ENCODE measurements at places on chromosomes 7 and 10.

DNA sequence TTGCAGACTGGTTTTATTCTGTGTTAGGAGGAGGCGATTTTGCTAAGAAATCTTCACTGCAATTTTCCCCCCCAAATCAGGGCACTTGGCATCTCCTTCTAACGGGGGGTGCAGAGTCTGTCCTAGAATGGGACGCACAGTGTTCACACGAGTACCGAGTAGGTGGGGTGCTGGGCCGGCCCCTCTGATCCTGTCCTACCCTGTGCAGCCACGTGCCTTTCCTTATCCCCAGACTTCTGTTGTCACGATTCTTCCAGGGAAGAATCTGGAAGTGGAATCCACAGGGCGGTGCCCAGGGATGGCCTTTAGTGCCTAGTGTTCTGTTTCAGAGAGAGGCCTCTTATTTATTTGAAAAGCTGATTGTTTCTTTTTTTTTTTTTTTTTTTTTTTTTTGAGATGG lies 16.4 kb downstream of the CUX1 start:
- DNase-seq, result no peak

- no peak for DNase-seq
Observed at GRCh38 chr7:81233208-81233940, 314.5 kb upstream of the SEMA3C start.

DNA sequence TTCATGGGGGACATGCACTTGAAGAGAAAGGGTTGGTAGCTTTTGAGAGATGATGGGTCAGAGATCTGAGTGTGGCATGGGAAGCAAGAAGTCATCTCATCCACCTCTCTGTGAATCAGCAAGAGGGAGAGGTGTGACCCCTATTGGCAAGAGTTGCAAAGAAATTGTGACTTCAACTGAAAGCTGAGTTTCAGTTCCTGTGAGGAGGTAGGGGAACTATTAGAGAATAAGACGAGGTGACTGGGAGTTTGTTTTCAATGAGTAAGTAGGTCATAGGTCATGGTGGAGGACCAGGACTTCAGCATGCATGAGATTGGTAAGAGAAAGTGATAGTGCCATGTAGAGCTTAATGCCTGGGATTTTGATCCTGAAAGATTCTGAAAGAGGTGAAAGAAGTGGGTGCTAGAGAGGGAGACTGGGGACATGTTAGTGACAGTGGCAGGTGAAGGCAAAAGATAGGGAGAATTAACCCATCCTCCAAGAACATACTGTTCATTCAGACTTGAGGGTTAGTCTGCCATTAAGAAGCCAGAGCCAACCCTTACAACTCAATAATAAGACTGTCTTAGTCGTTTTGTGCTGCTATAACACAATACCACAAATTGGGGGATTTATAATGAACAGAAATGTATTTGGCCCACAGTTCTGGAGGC lies 75.5 kb upstream of the CAPZA2 start:
- no peak for DNase-seq

- no peak for DNase-seq
Observed at GRCh38 chr7:6294839-6295238, 22.4 kb upstream of the CYTH3 start.

DNA sequence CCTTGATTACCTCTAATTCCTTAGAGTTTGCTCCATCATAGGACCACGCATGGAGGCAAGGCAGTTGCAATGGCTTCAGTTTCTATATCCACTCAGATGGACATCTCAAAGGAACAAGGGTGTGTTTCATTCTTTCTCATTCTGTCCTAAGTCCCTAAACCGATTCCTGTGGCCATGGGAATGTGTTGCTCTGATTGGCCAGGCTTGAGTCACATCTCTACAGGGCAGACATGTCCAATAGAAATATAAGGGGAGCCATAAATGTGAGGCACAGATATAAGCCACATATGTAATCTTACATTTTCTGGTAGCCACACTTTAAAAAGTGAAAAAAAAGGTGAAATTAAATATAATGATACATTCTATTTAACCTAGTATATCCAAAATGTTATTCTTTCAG lies 16.9 kb upstream of the DLD start:
- DNase-seq, result no peak

DNA sequence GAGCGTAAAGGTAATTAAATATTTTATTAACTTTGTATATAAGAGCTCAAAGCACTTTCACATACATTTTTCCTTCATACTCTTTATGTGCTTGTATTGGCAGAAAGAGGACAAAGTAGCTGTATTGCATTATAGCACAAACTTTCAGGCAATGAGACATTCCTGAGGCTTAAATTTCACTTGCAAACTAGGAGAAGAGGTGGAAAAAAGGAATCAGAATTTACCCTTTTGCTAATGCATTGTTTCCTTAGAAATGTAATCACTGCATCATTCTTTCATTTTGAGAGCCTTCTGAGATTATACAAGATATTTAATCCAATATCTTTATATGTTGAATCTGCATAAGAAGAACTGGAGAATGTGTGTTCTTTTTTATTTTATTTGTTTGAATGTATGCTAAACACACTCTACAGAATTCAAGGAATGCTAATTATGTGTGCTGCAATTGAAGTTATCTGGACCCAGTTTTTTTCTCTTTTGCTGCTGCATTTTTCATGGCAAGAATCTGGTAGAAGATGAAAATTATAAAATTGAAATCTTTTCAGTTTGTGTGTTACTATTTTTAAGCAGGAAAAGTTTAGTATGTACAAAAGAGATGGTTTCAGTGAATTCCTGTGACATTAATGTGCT lies 185.1 kb downstream of the NXPH1 start:
- no peak for DNase-seq

GRCh38 chr10:49350846-49351532 lies 44.9 kb downstream of the DRGX start:
- no peak for DNase-seq

DNA sequence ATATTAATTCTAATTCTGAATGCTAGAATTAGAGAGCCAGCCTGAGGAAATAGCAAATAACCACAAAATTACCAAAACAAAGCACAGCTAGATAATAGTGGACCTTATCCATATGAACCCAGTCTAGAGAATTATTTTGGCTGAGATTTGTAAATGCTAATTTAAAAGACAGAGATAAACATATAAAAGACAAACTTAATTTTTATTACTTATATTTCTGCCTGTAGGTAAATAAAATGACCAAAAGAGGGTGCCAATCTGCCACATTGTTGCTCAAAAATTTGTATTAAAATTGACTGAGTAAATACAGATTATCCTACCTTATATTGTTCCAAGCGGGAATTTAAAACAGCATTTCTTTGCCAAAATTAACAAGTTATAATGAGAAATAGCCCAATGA lies 20.2 kb downstream of the RTKN2 start:
- DNase-seq, result no peak

DNA sequence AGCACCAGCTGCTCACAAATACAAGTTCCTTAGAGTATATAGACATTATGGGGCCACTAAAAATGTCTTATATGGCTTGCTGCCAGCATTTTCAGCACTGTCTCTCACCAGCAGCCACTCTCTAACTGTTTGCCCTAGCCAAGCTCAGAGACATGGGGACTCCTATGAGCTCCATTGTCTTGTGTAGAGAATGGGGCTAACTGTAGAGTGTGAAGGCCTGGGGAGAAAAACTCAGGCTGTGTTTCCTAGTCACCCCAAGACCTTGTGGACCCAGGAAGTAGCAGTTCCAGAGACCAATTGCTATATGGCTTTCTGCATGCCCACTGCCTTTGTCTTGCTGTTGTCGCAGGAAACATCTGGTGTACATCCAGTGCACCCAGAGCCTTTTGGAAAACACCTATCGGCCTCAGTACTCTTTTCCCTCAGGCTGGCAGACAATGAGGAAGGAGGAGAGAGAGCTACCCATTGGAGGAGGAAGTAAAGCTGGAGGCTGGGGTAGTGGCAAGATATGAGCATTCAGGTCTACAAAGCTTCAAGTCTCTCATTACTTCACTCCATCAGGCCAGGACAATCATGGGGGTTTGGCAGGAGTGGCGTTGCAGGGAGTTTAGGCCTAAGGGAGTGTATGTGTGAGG lies 28.4 kb downstream of the ENTPD1 start:
- no peak for DNase-seq

DNA sequence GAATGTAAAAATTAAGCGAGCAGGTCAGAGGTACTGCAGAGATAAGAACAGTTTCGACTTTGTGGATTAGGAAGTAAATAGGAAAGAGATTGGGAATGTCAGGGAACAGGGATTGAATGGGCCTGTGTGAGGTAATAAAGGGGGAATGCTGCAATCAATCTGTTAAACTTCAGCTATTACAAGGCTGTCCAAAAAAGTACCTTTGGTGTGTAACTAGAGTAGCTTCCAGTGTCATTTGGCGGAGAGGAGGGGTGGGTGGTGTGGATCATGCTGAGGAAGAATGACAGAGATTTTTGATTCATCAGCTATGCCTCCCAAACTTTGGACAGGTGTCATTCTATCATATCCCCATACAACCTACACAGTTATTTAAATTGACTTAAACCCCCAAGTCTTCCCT lies 128.2 kb upstream of the RHEB start:
- no peak for DNase-seq

DNA sequence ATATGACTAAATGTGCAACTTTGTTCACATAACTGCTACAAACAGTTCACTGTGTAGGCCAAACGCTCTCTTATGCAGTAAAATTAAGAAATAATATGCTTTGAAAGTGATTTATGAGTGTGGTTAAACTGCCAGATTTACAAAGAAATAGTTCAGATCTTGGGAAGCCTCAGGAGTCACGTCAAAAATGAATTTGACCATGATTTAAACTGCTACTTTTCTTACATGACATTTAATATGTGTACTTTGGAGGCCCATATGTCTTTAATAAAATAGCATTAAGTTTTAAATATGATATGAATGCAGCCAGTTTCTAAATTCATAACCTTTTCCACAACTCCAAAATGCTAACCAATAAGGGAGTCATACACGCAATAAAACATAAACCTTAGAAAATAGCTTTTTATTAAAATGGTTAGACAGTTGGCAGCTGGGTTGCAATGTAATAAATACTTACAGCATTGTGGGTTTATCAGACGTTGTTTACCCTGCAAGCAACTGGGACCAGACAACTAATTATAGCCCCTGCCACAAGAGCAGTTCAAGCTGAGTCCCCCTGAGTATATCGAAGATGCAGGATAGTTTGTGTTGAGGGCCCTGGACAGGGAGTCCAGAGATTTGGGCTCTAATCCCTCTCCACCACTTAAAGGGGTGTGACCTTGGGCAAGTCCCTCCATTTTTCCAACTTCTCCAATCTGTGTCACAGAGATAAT lies 640.4 kb downstream of the LRMDA start:
- no peak for DNase-seq

DNA sequence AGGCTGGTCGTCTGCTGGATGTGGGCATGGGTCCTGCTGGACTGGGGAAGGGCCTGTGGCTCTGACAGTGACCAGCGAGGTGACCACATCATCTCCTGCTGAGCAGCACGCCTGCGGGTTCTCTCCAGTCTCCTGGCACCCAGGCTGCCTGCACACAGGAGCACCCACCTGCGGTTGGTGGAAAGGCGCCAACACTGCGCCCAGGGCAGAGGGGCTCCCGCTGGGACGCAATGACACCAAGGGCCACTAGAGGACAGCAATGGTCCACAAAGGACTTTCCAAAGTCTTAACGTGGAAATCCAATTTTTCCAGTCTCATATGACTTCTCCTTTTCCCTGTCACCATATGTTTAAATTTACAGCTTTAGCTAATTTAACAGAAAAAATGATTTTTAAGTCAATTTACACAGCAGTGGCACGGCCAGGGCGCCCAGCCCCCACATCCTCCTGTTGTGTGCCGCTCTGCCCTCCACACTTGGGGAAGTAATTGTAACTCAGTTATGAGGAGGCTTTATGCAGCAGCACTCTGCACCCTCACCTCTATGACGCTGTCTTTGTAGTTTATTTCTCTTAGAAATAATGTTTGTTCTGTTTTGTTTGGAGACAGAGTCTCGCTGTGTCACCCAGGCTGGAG lies 38.1 kb downstream of the CFAP46 start:
- no peak for DNase-seq

- no peak for DNase-seq
Observed at GRCh38 chr10:77524281-77524711, 113.3 kb downstream of the KCNMA1 start.

GRCh38 chr7:46791188-46791587 lies 790.7 kb downstream of the TNS3 start:
- no peak for DNase-seq

DNA sequence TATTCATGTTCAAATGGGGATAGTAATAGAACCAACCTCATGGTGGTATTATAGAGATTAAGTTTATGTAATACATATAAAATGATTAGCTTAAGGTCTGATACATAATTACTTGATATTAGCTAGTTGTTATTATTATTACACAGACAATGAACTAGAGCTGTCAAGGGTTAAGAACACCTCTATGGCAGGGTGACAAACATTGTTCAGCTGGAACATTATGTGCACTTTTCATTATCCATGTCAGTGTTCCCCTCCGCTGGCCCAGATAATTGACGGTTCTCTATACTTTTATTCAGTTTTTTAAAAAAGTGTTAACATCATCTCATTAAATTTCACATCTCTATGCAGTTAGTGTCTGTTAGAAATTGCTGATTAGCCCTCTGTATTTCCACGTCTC lies 142.1 kb downstream of the CDK14 start:
- no peak for DNase-seq

- DNase-seq, result no peak
Observed at GRCh38 chr10:2978111-2978510, 89.2 kb upstream of the PFKP start.

GRCh38 chr10:51770709-51771108 lies 71.3 kb upstream of the CSTF2T start:
- no peak for DNase-seq

DNA sequence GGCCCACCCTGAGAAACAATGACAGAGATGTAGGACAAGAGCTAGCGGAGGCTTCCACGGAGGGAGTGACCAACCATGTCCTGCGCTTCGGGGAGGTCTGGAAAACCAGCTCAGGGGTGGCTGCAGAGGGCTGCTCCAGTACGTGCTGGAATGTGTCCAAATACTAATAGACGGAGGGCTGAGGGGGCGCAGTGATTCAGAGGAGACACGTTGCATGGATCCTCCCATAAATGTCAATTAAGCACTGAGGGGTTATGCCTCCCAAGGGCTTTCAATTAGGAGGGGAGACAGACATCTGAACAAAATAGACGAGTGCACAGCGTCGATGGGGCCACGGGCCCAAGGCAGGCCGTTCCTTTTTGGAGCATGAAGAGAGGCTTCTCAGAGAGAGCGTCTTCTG lies 51.0 kb upstream of the NPS start:
- DNase-seq, result no peak

DNA sequence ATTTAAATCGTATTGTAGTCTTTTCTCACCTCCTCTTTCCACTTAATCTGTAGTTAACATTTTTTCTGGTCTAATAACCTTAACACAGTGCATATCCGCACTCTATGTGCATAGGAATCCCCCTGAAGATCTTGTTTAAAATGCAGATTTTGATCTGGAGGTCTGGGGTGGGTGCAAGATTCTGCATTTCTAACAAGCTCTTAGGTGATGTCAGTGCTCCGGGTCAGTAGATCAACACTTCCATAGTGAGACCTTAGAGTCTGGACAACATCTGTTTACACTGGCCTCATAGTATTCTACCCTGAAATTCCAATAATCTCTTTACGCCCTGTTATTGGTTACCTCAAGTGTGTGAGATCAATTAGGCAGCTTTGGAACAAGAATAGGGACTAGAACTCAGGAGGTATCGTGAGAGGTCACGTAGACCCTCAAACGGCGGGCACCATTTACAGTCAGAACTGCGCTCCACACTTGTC lies 434 bp upstream of the PLEKHA8 start:
- no peak for DNase-seq

All from T-cell (primary cell).